ENCODE measurements at places on chromosomes 2 and 18. TPM values are rescaled to one million over a fixed set of nuclear protein-coding genes. Genes with fewer than 3 reads are reported as not detected.

- no peak for DNase-seq
These were observed 78.4 kb upstream of the SALL3 start for GRCh38 chr18:78900938-78901909.

DNA sequence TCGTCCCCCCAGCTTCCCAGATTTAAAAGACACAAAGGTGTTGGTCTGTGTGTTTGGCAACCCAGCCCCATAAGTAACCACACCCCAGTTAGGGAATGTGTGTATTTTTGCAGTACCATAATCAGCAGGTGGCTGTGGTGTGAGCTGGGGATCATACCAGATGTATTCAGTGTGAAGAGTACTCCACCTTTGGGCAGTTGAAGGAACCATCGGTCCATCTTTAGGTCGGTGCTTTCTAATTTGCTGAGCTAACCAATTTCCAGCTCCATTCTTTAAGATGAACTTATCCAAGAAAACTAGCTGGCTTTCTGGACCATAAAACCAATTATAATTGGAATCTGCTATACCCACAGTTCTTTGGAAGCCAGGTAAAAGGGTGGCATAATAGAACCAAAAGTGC lies 3.2 kb downstream of the DSEL start:
- peak; percentile 2 for DNase-seq

DNA sequence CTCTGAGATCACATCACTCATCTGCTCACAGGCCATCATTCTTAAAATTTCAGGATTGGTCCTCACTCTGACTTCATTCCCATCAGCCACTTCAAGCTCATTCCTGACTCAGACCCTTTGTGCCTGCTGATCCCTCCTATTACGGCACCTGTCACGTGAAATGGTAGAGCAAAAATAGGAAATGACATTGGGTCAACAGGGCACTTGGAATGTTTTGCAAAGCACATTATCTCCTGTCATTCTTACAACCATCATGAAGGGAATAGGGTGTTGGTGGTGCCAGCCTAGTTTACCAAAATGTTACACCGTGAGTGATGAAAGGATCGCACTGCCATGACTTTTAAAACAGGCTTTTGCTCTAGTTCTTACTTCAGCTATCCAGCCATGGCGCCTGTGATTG lies 61.1 kb downstream of the EIF5B start:
- DNase-seq: no peak

DNA sequence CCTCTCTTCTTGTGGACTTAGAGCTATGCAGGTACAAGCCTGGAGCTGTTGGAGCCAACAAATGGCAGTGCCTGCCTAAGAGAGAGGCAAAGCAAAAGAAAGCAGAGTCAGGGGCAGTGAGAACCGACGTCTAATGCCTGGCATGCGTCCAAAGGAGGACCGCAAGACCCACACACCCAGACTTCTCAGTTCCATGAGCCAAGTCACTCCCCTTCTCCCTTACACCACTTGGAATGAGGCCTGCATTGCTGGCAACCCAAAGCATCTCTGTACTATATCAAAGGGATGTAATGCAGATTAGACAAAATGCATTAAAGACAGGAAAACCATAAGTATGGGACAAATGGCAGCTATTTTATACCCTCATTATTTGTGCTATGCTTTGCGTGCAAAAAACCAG lies 49.9 kb upstream of the RNU4ATAC start:
- DNase-seq: peak; percentile 8

DNER gene
- not detected for total RNA-seq

- DNase-seq: no peak
These were observed 18.6 kb downstream of the CDCA7 start for GRCh38 chr2:173373290-173373689.

DNA sequence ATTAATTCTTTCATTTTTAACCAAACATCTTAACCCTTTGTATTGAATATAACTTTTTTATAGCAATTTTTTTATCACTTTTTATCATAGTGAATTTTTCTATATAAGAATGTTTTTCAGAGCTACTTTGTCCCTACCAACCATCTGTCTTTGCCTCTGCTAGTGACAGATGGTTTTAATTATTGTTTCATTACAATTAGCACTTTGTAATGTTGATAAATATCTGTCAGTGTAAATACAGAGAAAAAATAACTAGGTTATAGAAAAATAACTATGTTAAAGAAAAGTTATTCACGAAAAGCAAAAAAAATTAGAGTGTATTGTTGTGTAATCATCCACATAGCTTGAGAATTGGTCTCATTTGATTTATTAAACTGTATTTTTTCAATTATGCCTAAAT lies 91.0 kb upstream of the CDH19 start:
- DNase-seq: no peak

GRCh38 chr18:77711096-77711495 lies 461.4 kb downstream of the GALR1 start:
- no peak for DNase-seq

- DNase-seq: no peak
These were observed 330.6 kb downstream of the CYRIA start for GRCh38 chr2:16334886-16335603.

DNA sequence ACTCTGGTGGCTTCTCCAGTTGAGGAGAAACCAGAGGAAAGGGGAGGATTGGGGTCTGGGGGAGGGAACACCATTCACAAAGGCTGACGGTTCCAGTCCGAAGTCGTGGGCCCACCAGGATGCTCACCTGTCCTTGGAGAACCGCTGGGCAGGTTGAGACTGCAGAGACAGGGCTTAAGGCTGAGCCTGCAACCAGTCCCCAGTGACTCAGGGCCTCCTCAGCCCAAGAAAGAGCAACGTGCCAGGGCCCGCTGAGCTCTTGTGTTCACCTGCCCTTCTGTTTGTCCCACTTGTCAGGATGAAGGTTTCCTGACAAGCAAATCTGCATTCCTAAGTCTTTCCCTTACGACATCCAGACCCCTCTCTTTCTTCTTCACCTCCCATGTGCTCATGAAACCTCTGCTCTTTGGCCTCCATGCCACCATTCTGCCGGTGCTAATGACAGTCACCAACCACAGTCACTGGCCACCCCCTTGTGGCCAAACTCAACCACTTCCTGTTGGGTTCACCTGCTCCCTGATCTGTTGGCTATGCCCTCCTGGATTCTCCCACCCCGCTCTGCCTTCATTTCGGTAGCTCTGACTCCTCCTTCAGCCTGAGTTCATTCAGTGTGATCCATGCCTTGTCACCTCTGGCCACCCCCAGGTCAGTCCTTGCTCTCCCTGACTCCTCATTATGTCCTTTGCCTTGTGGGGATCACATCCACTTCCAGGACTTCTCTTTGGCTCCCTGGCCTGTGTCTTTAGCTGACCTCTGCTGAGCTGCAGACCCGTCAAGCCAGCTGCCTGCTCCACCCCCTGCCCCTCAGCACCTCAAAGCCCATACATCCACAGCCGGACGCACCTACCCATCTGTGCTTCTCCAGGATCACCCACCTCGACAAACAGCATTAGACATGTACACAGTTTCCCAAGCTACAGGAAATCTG lies 17.6 kb downstream of the EMX1 start:
- DNase-seq: no peak

GRCh38 chr2:20638646-20639430 lies 12.1 kb downstream of the HS1BP3 start:
- no peak for DNase-seq

- no peak for DNase-seq
These were observed 2.1 kb downstream of the MDH1 start for GRCh38 chr2:63590626-63591408.

- DNase-seq: no peak
These were observed 118.7 kb downstream of the KCTD1 start for GRCh38 chr18:26429535-26430226.

DNA sequence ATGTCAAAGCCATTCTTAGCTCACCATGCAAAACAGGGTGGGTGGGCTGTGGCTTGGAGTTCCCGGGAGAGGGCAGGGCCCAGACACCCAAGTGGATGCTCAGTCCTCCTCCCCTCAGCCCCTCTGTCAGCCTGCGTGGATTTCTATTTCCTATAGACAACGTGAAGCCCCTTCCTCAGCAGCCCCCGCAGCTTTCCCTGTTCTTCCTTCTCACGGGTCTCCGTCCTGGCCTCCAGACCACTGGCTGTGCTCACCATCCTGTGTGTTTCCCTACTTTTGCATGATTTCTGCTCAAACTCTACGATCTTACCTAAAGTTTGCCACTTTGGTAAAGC lies 155.0 kb upstream of the PXDN start:
- no peak for DNase-seq

DNA sequence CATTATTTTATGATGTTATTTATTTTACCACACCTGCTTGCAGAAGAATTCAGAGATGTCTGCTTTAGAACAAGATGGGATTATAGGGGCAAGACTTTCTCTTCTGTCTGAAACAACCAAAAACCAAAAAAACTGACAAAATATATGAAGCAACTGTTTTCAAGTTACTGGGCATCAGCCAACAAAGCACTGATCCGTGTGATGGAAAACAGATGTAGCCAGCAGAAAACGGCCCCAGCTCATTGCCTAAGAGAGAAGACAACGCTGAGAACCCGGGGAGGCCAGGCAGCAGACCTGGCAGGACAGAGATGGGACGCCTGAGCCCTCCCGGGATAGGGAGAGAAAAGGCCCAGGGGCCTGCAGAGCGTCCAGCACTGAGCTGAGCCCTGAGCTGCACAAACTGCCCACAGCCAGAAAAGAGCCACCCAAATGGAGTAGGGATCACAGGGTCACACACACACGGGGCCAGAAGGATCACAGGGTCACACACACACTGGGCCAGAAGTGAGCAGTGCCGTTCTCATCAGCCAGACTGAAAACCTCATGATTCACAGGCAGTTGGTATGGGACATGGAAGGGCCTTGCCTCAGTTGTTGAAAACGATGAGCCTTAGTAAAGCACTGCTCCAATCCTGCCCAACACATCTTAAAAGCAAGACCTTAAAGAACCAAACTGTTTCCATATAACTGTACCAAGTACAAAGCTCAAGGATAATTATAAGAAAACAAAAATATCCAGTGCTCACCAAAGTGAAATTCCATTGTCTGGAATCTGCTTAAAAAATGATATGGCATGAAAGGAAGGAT lies 12.1 kb downstream of the PXDN start:
- no peak for DNase-seq

DSG2 gene
- not detected for total RNA-seq

DNA sequence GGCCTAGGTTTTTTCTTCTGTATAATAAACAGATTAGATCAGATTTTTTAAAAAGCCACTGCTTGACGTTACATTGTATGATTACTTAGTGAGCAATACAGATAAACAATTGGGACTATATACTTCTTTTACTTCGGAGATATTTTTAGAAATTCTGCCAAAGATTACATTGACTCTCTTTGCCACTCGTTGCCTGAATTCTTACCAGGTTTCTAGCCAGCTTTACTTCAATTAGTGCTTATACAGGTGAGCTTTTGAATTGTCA lies 156.6 kb downstream of the HAUS1 start:
- DNase-seq: no peak

MYCN gene
- 3.6 TPM for total RNA-seq

RBKS gene
- 0.74 TPM for total RNA-seq

DNA sequence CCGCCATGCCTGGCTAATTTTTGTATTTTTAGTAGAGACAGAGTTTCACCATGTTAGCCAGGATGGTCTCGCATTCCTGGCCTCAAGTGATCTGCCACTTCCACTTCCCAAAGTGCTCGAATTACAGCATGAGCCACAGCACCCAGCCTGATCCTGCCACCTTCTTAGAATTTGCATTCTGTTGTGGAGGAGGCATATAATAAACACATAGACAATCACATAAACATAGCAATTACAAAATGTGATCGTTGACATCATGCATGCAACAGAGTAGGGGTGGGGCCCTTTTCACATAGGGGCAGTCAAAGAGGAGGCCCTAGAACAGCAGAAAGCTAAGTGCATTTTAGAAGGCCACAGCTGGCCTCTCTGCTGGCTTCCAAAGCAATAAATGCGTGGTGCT lies 39.9 kb upstream of the TSPYL6 start:
- DNase-seq: no peak

DNA sequence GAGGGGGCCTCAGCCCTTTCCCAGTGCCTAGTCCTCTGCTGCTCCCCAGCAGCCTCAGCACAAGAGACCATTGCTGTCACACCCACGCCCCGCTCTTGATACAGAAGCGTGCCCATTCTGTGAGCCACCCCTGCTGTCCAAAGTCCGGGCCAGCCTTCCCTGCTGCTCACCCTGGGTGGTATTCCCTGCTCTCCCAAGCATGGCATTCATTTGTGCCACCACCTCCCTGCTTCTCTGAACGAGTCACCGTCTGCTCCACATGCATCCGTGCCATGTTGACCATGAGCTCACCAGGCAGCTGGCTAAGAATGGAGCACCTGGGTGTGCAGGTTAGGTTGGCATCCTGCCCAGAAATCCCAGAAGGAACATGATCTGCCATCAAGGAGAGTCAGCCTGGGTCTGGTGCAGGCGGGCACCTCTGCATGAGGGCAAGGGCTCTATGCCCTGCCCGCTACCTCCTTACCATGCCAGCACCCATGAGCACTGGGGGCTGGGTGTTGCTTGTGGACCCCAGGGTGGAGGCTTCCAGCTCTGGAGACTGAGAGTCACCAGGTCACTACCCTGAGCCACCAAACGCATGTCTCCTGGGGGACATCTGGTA lies 63.0 kb downstream of the TWIST2 start:
- DNase-seq: no peak

- DNase-seq: no peak
These were observed 370.8 kb downstream of the TMEM182 start for GRCh38 chr2:103132536-103133217.

- no peak for DNase-seq
These were observed 951.7 kb upstream of the CNTNAP5 start for GRCh38 chr2:123073371-123073770.

NEURL3 gene
- total RNA-seq: not detected

DNA sequence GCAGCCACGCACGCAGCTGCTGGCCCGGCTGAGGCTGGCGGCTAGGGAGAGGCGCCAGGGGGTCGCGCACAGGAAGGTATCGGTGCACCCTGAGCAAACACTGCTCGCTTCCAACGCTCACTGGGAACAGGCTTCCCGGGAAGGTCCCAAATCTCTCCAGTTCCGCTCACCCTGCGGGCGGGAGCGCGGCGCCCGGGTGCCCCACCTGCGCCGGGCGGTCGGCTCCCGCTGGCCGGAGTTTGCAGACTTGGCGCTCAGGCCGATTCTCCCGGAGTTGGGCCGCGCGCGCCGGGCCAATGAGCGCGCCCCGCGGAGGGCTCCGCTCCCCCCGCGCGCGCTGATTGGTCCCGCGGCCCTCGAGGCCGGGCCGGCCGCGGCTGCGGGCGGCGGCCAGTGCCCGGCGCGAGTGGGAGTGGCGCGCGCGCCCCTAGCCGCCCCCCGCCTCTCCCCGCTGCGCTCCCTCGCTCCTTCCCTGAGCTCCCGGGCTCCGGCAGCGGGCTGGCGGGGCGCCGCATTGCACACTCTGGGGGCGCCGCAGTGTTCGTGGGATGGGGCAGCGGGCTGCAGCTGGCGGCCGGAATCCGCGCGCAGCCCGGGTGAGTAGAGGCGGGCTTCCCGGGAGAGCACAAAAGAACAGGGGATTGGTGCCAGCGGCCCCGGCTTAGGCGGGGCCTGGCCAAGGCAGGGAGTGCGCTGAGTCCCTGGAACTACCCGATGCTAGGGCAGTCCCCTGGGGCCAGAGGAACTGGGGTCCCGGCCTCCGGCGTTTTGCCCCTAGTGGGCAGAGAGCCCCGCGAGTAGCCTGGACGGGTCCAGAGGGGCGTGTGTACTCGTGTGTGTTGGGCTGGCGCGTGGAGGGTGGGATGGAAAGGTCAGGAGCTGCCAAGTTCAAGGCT lies at the start of gene LYPD6:
Gene LYPD6 (plus strand): TSS at position 461 of the 896 bp plus-strand sequence. CDS start 107,122 bp downstream, outside the sequence.
- DNase-seq: peak; percentile 76

Measured in endothelial cell of umbilical vein (primary cell).